ENCODE measurements at places on chromosomes 4 and X.

GRCh38 chrX:72131317-72132294, at the start of gene RTL5:
Gene RTL5 (minus strand): TSS chrX:72131915.
- DNase-seq, result peak; percentile 69

GRCh38 chr4:184817494-184818215, 8.1 kb downstream of the ACSL1 start:
- no peak for DNase-seq

- no peak for DNase-seq
These were observed 301.9 kb downstream of the GLUD2 start for GRCh38 chrX:121349263-121349662.

DNA sequence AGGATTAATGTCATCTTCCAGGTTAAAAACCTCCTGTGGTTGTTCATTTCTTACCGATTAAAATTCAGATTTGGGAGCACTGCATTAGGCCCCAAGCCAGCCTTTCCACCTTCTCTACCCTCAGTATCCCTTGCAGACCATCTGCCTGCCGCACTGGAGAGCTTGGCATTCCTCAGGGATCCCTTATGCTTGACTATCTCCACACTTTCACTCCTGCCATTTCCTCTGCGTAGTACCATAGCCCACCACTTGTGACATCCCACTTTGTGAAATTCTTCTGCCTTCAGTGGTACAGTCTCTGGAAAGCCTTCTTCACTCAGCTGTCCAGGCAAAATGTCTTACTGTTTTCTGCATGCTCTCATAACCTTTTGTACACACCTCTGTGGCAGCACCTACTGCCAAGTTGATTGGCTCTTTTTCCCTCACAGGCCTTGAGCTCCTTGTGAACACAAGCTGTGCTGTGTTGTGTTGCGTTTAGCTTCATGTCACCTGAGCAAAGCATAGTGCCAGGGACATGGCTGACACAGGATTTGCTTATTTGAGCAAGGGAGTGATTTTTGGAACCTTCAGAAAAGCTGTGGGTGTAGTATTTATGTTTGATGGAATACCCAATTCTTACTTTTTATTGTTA, 156.4 kb downstream of the ARX start:
- DNase-seq, result no peak

DNA sequence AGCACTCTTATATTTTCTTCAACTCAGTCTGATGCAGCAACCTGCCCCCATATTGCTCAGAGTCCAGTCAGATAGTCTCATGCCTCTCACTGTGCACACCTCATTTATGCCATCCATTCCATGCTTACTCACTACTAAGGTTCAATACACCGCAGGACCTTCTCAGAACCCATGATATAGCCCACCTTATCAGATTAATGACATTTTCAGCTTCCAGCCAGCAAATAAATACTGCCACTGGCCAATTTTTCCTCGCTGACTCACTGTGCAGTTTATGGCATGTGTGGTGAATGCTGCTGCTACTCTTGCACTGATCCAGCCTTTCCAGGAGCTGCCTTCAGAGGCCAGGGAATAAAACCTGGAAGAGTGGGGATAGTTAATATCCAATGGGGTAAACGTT, 380.6 kb upstream of the SPOCK3 start:
- DNase-seq, result no peak

- no peak for DNase-seq
These were observed 100.2 kb upstream of the METTL14 start for GRCh38 chr4:118585015-118585414.

DNA sequence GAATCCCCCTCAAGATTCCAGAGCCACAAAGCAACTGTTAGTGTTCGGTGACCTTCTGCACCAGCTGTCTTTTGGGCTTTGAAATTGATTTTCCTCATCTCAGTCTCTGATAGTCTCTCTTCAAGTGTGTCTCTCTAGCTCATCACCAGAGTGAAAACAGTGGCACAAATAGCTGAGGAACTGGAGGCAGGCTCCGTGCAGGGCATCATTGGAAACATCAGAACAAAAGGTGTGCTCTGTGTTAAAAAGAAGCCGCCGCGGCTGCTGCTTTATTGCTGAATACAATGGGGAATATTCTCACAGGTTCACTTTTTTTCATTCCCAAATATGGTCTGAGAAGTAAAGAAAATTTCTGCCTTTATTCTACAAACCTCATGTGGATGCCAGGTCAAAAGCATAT, 297.5 kb downstream of the DCTD start:
- no peak for DNase-seq

GRCh38 chr4:5213087-5213595, 161.9 kb downstream of the STK32B start:
- DNase-seq, result no peak

GRCh38 chr4:10003666-10004065, 17.6 kb downstream of the SLC2A9 start:
- DNase-seq, result no peak

GRCh38 chr4:91325495-91325894, 978.3 kb upstream of the GRID2 start:
- DNase-seq, result no peak

- peak; percentile 26 for DNase-seq
These were observed 552 bp downstream of the ADH5 start for GRCh38 chr4:99088023-99088449.

DNA sequence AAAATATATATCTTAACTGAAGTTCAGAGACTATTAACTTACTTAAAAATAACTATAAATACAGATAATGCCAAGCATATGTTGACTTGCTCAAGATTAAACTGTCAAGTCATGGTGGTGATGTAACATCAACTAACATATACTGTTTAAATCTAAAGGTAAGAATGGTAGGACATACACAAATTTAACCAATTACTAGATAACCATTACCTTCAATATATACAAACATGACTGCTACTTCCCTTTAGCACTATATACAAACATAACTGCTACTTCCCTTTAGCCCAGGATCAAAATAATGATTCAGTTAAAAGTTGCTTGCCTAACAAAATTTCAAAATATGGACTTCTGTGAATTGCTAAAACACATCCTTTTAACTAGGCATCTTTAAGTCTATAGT, 14.9 kb downstream of the HNRNPD start:
- DNase-seq, result no peak

DNA sequence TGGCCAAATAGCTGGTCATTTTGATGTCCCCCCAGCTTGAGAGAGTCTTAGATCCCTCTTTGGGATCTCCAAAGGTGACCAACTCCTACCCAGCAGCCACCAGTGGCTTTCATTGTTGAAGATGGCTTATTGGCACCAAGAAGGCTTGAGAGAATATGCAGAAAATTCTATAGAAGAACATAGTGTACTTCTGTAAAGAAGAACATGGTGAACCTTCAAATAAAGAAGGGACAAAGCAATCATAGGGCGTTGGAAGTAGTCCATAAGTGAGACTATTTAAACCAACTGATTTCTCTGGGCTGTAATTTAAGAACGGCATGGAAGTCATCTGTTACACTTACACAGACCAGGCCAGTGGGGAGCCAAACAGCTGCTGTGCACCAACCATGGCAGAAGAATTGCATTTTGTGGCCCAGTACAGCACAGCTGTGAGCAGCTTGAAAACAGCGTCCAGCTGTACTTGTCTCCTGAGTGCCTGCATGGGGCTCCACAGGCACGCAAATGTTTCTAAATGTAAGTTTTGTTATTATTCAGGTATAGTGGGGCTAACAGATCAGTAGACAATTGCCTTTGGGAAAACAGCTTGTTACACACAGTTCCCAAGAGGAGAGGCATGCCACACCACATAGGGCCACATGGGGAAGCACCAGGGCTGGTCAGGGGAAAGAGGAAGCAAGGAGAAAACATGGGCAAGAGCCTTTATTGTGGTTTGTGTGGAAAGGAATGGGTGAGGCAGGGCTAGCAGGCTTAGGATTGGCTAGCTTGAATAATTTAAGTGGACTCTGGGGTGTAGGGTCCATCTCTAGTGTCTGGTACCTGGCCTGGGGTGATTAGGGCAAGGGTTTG, 125.0 kb downstream of the ARHGAP6 start:
- DNase-seq, result no peak

GRCh38 chr4:139167774-139168444, 9.1 kb downstream of the ELF2 start:
- peak; percentile 15 for DNase-seq

DNA sequence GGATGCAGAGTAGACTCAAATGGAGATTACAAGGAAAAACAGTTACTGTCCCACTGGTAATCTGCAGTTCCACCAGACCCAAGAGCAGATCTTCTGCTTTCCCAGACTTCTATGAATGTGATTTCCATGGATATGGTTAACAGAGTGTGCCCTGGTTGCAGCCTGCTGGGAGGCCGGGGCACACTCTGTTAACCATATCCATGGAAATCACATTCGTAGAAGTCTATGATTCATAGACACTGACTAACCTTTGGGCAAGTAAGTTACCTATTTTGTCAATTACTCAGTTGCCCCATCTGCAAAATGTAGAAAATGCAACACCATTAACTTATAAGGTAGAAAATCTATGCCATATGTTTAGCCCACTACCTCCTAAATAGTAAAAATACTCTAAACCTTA, 443.1 kb upstream of the PITX2 start:
- no peak for DNase-seq

DNA sequence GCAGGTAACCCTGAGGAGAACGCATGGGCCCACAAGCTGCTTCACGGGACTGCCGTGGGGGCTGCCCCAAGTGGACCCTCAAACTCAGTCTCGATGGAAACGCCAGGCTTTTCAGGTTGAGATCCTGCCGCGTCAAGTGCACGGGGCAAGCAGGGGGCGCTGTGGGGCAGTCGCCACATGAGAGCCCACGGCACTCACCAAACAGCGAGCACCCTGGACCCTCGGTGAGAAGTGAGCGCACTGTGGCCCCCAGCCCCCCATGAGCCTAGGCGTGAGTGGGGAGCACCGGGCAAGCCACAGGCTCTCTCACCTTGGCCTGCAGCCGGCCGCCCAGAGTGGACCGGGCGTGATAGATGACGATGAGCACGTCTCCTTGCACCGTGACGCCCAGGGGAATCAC, 50.9 kb upstream of the CPLX1 start:
- no peak for DNase-seq

GRCh38 chrX:46500054-46500453, 45.2 kb downstream of the ZNF674 start:
- no peak for DNase-seq

DNA sequence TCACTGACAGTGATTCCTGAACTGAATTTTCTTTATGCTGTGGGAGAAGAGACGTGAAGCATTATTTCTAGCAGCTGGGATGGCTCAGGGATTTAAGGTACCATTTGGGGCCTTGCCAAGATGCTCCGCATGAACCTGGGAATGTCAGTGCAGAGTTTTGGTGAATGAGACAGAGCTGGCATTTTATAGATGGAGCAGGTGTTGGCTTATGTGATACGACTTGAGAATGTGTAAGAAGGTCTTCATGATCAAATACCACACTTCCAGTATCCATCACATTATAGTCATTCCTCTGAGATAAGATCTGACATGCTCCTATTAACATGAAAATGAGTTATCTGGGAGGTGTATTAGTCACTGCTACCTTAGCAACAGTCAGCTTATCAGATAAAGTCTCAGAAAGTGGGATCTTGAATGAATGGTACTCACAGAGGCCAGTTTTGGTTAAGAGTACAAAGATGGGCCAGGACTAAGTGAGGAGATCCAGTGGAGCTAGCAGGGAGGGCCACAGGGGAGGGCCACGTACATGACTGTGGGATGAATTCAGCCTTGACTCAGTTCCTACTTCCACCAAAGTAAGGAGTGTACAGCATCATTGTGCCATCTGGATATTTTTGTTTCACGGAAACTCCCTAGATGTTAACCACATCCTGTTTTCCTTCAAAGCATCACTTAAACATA, 116.7 kb downstream of the SPCS3 start:
- no peak for DNase-seq

DNA sequence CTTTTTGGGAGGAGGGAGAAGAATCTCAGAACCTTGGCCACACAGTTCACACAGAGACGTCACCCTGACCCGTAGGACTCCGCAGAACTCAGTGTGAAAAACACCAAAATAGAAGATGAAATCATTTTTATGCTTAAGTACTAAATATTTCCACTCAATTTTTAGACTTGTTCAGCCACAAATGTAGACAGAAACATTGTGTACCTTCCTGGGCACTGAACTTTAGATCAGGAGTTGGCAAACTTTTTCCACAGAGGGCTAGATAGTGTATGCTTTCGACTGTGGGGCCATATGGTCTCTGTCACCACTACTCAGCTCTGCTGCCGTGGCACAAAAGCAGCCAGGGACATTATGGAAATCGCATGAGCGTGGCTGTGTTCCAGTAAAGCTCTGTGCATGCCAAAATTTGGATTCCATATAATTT, 61.8 kb upstream of the STOX2 start:
- DNase-seq, result no peak

DNA sequence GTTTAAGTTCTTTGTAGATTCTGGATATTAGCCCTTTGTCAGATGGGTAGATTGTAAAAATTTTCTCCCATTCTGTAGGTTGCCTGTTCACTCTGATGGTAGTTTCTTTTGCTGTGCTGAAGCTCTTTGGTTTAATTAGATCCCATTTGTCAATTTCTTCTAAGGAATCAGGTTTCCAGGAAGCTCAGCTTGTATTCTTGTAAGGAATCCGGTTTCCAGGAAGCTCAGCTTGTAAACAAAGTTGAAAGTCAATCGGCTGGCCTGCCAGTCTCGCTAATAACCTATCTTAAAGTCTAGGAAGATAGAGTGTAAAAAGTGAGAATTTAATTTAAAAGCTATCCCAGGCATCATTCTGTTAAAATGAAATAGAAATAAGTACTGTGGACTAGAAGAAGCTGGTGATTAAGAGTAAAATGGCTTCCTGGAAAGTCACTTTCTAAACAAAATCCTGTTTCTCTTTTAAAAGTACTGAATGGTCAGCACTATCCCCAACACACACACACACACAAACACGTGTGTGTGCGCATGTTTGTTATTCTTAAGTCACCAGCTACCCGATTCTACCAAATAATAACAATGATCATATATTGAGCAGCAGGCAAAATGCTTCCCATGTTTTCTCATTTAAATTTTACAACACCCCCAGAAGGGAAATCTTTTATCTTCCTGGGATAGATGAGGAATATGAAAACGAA, 171.7 kb downstream of the PAPSS1 start:
- no peak for DNase-seq

- peak; percentile 2 for DNase-seq
These were observed 207.2 kb downstream of the NLGN4X start for GRCh38 chrX:6021316-6022091.

- no peak for DNase-seq
These were observed 114.6 kb downstream of the CPZ start for GRCh38 chr4:8707045-8707781.

DNA sequence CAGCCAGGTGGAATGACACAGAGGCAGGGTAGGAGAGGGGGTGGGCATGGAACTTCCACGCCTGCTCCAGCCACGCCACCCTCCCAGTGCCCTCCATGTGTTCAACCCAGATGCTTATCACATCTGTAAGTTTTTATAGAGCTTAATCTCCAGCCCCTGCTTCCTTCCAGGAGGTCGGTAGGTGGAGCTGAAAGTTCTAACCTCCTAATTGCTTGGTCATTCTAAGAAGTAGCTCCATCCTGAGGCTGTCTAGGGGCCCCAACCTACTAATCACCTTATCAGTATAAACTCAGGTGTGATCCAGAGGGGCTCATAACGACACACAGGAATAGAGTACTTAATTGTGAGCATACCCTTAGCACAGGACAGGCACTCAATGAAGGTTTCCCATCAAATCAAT, 18.3 kb downstream of the QDPR start:
- no peak for DNase-seq

- DNase-seq, result no peak
These were observed 246.7 kb upstream of the DIPK2B start for GRCh38 chrX:45447331-45447730.

All from CD4-positive, alpha-beta T cell treated with Interleukin-10 for 1 hour (primary cell).